COLO829 (cell line): ENCODE measurements at places on chromosomes 4 and X.

- no peak for DNase-seq
Observed at GRCh38 chrX:109847257-109848187, 114.5 kb upstream of the ACSL4 start.

GRCh38 chr4:114694770-114695169, 96.2 kb downstream of the UGT8 start:
- peak; percentile 30 for DNase-seq

DNA sequence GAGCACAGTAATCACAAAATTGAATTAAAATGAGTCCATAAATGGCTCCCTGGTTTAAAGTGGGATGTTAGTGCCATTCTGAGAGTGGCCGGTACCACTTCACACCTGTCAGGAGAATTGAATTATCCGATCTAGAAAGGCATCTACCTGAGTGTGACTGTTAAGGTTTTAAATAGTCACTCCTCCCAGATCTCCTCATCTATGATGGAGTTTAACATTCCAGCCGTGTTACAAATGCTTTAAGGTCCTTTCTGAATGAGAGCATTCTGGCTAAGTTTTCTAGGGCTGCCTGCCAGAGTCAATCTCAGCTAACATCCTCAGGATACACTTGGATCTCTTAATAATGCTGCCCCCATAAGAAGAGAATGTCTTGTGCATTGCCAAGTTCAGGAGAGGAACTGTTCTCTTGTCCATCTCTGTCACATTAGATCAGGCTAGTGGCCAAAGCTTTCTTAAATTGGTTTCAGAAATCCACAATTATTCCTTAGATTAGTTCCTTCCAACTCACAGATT, 231.1 kb downstream of the SLC39A8 start:
- no peak for DNase-seq

DNA sequence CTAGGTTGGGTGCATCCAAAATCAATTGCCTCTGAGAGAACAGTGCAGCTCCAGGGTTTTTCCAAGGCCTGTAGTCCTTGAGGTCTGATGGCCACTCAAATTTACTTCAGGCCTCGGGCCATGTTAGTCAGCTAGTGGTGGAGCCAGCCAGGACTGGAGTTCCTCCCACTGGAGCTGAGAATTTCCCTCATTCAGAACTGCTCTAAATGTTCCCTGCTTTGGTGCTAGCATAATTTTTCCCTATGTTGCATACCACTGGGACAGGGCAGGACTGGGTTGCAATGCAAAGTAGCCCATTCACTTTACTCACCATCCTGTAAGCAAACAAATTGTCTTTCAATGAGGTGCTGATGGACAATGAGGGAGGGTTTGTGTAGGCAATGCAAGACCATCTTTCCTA, 146.0 kb upstream of the ZXDB start:
- DNase-seq = no peak
